ENCODE measurements at places on chromosomes 6 and 20.

- DNase-seq, result no peak
These were observed 24.1 kb upstream of the ROS1 start for GRCh38 chr6:117449549-117450439.

DNA sequence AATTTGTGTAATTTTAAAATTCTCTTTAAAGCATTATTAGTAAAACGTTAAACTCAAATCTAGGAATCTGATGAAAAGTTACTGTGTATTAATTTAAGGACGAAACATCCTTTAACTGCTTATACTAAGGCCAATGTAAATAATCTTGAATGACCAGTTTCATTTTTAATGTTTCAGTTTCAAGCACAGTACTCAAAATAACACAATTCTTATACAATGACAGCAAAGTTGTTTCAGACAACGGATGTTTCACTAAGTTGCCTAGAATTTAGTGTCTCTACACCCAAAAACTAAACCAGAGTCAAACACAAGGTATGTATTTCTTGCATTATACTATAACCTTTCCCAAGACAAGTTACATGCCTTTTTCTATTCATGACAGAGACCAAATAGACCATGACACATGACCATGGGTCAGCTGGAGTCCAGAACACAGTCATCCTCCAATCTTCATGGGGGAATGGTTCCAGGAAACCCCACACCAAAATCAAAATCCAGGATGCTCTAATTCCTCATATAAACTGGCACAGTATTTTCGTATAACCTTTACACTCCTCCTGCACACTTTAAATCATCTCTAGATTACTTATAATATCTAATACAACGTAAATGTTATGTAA lies 7.7 kb downstream of the PHIP start:
- DNase-seq, result no peak

DNA sequence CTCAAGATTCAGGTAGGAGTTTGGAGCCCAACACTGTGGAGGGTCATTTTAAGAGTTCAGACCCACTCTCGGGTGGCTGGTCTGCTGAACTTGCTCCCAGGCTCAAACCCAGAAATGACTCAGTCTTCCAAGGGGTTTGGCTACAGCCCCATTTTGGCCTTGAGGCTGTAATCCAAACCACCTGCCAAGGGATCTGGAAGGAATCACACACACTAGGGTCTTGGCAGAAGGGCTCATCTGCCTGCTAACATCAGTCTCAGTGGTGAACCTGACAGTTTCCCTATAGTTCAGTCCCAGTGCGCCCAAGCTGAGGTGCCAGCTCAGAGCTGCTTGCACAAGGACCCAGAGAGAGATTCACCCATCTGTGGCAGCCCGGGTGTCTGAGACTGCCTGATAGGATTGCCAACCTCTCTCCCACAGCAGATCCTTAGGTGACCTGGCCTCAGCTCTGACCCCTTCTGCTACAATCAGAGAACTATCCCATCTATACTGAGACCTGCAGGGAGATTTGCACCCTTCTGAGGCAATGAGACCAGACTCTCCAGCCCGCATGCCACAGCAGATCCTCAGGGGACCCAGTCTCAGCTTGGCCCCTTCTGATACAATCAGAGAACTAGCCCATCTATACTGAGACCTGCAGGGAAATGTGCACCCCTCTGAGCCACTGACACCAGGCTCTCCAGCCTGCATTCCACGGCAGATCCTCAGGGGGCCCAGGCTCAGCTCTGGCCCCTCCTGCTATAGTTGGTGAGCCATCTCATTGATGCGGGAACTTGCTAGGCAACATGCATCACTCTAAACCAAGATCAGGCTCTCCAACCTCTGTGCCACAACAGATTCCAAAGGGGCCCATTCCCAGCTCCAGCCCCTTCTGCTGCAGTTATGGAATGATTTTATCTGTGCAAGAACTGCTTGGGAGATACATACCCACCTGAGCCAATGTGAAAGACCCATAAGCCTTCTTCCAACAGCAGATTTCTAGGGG lies 48.2 kb downstream of the THBS2 start:
- DNase-seq, result no peak

DNA sequence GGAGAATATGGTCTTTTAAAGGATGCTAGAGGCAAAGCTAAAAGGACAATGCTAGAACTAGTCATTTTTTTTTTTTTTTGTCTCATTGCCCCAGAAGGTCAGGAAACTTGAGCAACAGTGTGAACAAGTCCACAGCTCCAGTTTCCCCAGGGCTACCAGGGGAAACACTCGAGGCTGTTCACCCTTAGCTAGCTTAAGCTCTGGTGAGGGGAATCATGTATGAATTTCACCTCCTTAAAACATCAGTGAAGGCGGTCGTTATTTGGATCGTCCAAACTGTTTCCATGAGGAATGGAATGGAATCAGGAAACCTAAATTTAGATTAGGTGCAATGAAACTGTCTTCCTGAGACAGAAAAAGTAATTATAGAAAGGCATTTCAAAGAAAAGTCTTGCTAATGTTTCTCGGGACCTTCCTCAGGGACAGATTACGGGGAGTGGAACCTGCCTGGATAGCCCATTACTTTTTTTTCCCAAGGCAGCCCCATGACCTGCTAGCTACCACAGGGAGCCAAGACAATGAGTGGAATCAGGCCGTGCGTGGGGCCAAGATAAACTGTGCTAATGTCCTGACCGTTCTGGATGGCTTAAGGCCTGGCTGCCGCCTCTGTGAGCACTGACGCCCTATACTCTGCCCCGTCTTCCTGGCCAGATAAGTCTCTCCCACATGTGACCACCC lies 164.8 kb upstream of the SGK1 start:
- DNase-seq, result no peak

- DNase-seq, result no peak
These were observed 16.3 kb downstream of the COL21A1 start for GRCh38 chr6:56230976-56231566.

DNA sequence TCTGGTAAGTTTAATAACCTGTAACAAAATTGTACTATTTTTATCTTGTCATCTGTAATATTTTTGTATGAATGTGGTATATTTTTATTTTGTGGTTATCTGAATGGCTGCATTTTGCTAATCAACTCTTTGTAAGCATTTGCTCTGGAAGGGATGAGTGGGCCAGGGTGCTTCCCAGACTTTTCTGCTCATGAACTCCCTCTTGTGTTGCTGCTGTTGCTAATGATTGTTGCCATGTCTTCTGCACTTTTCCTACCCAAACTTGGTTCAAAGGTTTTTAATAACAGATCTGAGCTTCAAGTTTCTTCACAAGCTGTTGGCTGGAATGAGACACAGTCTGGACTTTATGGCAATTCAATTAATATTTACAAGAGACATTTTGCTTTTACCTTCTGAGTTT lies 1005.7 kb downstream of the HACE1 start:
- no peak for DNase-seq

DNA sequence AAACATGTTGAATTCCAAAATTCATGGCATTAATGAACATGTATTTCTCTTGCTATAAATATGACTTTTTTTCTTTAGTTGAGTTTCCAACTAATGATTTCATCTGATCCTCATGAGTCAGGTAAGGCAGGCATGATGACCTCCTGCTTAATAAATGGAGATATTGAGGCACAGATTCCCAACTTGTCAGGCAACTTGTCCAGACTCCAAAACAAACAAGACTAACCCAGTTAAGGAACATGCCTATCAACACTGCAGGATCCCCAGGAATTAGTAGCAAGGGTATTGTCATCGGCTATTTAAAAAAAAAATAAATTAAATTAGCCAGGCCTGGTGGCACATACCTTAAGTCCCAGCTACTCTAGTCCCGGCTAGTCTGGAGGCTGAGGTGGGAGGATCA lies 121.3 kb upstream of the SALL4 start:
- no peak for DNase-seq

DNA sequence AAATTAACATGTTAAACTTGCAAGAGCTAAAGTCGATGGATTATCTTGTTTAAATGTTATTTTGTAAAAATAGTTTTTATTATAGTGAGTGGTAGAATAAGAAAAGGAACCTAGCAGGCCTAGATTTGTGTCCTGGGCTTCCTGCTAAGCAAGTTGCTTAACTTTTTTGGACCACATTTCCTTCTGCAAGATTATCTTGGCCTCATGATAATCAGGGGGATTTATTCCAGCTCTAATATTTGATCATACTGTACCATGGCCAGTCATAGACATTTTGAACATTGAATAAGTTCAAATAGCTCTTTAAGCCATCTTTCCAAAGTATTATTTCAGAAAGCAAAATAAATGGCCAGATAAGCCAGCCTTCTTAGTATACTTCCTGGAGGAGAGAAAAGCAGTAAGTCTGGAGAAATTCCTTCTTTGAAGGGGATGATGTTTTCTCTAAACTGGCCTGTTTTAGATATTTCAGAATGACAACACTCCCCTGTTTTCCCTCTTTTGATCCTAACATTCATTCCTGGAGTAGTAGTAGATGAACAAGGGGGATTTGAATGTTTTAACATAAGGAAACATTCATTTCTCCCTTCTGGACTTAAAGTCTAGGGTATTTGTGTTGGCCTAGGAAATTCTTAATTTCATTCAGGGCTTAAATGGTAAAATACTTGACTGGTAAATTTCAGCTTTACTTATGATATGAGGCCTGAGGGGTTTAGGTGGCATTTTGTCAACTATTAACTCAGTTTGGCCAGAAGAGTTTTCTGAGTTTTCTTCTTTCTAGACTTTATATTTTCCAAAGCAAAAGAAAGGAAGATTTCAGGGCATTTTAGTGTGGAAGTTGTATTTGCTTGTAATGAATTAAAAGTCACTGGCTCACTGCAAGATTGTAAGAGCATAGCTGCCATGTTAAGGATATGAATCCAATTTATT lies 108.8 kb upstream of the SCGN start:
- DNase-seq, result no peak

DNA sequence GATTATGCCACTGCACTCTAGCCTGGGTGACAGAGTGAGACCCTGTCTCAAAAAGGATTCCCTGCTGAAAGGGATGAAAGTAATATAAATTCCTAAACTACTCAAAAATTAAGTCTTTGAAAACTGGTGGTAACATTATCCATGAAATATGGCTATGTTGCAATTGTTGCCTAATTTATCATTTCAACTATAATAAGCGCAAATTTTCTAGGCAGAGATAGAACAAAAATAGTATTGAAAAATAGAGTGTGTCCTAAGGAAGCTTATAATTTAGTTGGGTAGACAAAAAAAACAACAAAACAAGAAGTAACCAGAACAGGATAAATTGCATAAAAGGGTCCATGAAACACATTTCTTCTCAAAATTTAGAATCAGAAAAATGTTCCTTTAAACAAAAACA lies 68.0 kb downstream of the FKBP5 start:
- DNase-seq, result no peak

- peak; percentile 72 for DNase-seq
These were observed 173.6 kb downstream of the ANKRD60 start for GRCh38 chr20:58054780-58055373.

DNA sequence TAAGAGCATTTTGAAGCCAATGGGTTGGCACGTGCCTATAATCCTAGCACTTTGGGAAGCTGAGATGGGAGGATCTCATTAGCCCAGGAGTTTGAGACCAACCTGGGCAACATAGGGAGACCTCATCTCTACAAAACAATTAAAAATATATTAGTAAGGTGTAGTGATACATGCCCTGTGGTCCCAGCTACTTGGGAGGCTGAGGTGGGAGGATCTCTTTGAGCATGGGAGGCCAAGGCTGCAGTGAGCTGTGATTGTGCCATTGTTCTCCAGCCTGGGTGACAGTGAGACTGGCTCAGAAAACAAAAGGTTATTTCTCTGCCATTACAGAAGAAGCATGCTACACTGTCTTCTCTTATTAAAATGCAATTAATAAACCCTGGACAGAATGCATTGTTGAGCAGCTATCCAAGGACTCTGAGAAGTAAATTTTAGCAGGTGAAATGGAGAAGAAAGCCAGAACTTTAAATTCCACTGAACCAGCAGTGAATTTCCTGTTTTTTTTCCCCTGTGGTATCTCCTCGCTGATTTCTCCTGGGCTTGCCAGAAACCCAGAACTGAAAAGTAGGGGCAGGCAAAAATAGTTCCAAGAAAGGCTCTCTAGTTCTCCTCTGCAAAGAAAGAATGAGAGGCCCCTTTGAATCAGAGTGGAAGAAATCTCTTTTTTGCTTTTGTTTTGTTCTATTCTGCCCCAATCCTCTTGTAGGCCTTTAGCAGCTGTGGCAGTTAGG lies 8.4 kb downstream of the AMD1 start:
- no peak for DNase-seq

Data from suprapubic skin (tissue), 4 donors.